GM12878 (cell line): ENCODE measurements at places on chromosomes 3 and 15.
A peak's percentile ranks its signal among the peaks of the same experiment; 100 is the strongest.

DNA sequence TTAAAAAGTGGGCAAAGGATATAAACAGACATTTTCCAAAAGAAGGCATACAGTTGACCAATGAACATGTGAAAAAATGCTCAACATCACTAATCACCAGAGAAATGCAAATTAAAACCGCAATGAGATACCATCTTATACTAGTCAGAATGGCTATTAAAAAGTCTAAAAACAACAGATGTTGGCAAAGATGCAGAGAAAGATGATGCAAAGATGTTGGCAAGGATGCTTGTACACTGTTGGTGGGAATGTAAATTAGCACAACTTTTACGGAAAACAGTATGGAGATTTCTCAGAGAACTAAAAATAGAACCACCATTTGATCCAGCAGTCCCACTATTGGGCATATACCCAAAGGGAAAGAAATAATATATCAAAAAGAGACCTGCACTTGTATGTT is 53.5 kb downstream of the TLNRD1 start:
- DNase-seq, result no peak
- H3K27ac ChIP-seq, result no peak overlapping the region
- H3K27me3 ChIP-seq, result no peaks in the 10 kb centered on the region
- peaks cover 13% of the 10 kb centered on the region for H3K4me1 ChIP-seq
- no peaks in the 10 kb centered on the region for H3K36me3 ChIP-seq

DNA sequence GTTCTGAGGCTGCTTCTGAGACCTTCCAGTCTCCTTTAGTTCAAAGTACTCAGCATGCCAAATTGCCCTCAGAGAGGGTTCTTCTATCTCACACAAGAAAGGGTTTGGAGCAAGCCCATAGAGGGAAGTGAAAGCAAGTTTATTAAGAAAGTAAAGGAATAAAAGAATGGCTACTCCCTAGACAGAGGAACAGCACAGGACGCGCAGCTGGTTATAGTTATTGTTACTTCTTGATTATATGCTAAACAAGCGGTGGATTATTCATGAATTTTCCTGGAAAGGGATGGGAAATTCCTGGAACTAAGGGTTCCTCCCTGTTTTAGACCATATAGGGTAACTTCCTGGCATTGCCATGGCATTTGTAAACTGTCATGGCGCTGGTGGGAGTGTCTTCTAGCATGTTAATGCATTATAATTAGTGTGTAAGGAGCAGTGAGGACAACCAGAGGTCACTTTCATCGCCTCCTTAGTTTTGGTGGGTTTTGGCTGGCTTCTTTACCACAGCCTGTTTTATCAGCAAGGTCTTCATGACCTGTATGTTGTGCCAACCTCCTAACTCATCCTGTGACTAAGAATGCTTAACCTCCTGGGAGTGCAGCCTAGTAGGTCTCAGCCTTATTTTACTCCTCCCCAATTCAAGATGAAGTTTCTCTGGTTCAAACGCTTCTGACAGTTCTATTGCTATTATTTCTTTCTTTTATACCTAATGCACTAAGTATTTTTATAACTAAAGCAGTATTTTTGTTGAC is 26.3 kb downstream of the SCN11A start:
- H3K27me3 ChIP-seq, result peaks cover 2% of the 10 kb centered on the region; the same call in 1 of the 2 replicates
- H3K36me3 ChIP-seq, result no peaks in the 10 kb centered on the region
- H3K4me1 ChIP-seq, result no peaks in the 10 kb centered on the region
- no peak overlapping the region for H3K4me3 ChIP-seq

- no peak for DNase-seq
- no peaks in the 10 kb centered on the region for H3K27me3 ChIP-seq
- no peak overlapping the region for H3K27ac ChIP-seq
- H3K4me1 ChIP-seq, result no peaks in the 10 kb centered on the region
- no peak overlapping the region for H3K4me3 ChIP-seq
Measured at GRCh38 chr15:37931321-37931720, 3.1 kb upstream of the TMCO5A start.

GRCh38 chr15:65979316-65979715 is 110.0 kb downstream of the RAB11A start:
- no peaks in the 10 kb centered on the region; the same call in 1 of the 2 replicates for H3K4me1 ChIP-seq
- no peak overlapping the region for H3K4me3 ChIP-seq
- no peak for DNase-seq

DNA sequence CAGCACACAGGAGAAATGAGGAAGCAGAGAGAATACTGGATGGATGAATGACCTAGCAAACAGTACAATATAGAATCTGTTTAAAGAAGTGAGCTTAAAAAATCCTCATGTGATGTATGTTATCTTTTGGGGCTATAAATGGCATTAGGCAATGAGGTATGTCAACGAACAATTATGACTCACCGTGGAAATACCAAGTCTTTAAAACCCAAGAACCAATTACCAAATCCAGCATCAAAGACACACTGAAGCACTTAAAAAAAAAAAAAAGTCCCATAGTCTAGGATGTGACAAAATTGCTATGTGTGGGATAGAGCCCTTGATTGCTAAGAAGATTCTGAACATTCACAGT is 36.3 kb upstream of the HERC1 start:
- DNase-seq, result no peak
- peaks cover 20% of the 10 kb centered on the region for H3K4me1 ChIP-seq
- H3K4me3 ChIP-seq, result no peak overlapping the region
- no peaks in the 10 kb centered on the region for H3K36me3 ChIP-seq
- peak overlapping the region; percentile 40 for H3K27ac ChIP-seq

DNA sequence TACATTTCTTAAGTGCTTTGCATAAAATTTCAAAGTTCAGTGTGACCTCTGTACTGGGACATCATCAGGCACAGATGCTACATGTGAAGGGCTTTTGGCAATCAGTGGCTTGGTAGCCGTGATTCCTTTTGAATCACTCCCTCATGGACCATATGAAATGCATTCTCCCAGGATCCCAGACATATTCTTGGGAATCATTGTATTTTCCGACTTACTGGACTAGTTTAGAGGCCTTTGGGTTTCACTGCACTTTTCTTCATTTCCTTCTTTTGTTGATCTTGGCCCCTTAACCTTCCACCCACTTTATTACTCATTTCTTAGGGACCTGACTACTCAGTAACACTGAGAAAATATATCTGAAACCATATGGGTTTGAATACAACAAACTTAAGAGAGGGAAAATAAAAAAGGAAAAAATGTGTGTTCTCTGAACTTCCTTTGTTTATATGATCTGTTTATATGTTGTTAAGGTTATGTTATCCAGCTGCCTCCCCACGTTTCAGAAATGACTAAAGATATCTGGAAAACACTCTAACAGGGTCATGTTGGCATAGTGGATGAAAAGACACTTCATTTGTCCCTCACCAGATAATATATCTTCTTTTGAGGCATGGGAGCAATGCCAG is 35.1 kb downstream of the HMG20A start:
- no peaks in the 10 kb centered on the region for H3K27me3 ChIP-seq
- no peak overlapping the region for H3K27ac ChIP-seq
- no peak for DNase-seq
- peaks cover 1% of the 10 kb centered on the region; the same call in 1 of the 2 replicates for H3K36me3 ChIP-seq

DNA sequence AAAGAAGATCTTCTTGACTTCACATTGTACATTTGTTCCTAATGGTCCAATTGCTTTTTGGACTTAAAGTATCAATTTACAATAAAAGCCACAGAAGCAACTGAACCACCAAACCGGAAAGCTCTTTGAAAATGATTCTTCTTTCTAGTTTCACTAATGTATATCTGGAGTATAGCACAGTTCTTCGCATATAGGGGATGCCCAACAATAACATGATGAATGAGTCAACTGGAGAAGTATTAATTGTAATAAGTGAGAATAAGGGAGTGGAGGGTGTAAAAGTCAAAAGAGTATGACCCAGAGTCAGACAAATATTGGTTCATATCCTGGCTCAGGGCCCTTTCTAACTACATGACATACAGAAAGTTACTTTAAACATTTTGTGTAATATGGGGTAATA is 425.2 kb downstream of the ZBTB20 start:
- DNase-seq, result no peak
- H3K4me3 ChIP-seq, result no peak overlapping the region
- H3K36me3 ChIP-seq, result no peaks in the 10 kb centered on the region
- H3K4me1 ChIP-seq, result no peaks in the 10 kb centered on the region
- H3K27me3 ChIP-seq, result no peaks in the 10 kb centered on the region
- no peak overlapping the region for H3K27ac ChIP-seq

DNA sequence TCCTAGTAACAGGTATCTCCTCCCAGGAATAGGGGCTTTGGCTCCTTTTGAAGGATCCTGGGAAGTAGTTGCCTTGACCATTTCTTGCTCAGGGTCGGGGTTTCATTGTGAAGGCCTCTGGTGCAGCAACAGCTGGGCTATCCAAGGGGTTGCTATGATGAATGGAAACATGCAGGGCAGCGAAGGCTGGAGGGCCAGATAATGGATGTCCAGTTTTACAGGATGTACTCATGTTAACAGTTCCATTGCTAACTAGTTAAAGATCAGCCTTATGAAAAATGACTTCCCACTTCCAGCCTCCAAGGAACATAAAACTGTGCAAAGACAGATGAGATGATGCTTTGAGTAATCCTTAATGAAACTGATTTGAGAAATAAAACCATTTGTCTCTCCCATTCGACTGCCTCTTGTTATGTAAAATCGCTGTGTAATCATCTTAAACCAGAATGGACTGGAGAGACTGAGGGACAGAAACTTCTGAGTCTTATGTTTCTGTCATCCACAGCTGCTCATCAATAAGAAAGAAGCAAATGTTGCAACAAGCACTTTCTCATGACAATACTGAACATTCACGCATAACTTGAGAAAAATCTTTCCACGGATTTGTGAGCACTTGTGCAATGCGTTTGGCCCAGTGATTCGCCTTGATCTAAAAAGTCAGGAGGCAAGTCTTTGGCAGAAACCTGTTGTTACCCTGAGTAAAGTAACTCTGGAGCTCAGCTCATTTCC is 473.5 kb upstream of the RGMA start:
- H3K36me3 ChIP-seq, result no peaks in the 10 kb centered on the region
- no peaks in the 10 kb centered on the region for H3K4me1 ChIP-seq
- no peak overlapping the region for H3K27ac ChIP-seq
- DNase-seq, result no peak
- no peak overlapping the region for H3K4me3 ChIP-seq

GRCh38 chr3:111989061-111989678 is 9.6 kb upstream of the TAGLN3 start:
- H3K36me3 ChIP-seq, result no peaks in the 10 kb centered on the region; the same call in 1 of the 2 replicates
- H3K4me1 ChIP-seq, result no peaks in the 10 kb centered on the region
- H3K27me3 ChIP-seq, result no peaks in the 10 kb centered on the region
- no peak overlapping the region for H3K27ac ChIP-seq

- H3K4me3 ChIP-seq, result no peak overlapping the region
- H3K36me3 ChIP-seq, result no peaks in the 10 kb centered on the region
- H3K27me3 ChIP-seq, result no peaks in the 10 kb centered on the region
- no peak overlapping the region for H3K27ac ChIP-seq
- H3K4me1 ChIP-seq, result no peaks in the 10 kb centered on the region
Measured at GRCh38 chr3:166191411-166191810, 354.2 kb upstream of the BCHE start.

DNA sequence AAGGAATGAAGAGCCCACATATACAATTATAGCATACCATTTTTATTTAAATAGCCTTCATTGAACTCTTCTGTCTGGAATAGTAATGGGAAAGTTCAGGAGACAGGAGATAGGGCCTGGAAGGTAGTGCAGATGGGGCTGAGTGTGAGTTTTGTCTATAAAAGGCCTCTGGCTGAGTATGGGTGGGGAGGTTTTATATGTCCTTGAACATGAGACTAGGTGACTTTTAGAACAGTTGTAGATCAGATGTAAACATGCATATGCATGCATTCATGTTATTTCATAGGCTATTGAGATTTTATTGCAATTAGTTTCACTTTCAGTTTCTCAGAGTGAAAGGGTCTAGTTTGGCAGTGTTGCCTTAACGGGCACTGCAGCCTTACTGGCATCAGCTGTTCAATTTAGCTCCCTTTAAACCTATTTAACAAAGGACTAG is 27.1 kb downstream of the CGGBP1 start:
- H3K27ac ChIP-seq, result peak overlapping the region; percentile 27; the same call in 1 of the 2 replicates
- no peaks in the 10 kb centered on the region for H3K27me3 ChIP-seq
- DNase-seq, result peak; percentile 26
- peak overlapping the region; percentile 52 for H3K4me3 ChIP-seq
- no peaks in the 10 kb centered on the region for H3K4me1 ChIP-seq

GRCh38 chr3:133295944-133296917 is 103.6 kb upstream of the BFSP2 start:
- H3K27me3 ChIP-seq, result no peaks in the 10 kb centered on the region; the same call in 1 of the 2 replicates
- no peaks in the 10 kb centered on the region; the same call in 1 of the 2 replicates for H3K4me1 ChIP-seq
- DNase-seq, result no peak
- H3K4me3 ChIP-seq, result no peak overlapping the region

- H3K27me3 ChIP-seq, result no peaks in the 10 kb centered on the region
- no peak overlapping the region for H3K4me3 ChIP-seq
- H3K27ac ChIP-seq, result no peak overlapping the region
Measured at GRCh38 chr3:80097674-80098073, 329.9 kb upstream of the ROBO1 start.

DNA sequence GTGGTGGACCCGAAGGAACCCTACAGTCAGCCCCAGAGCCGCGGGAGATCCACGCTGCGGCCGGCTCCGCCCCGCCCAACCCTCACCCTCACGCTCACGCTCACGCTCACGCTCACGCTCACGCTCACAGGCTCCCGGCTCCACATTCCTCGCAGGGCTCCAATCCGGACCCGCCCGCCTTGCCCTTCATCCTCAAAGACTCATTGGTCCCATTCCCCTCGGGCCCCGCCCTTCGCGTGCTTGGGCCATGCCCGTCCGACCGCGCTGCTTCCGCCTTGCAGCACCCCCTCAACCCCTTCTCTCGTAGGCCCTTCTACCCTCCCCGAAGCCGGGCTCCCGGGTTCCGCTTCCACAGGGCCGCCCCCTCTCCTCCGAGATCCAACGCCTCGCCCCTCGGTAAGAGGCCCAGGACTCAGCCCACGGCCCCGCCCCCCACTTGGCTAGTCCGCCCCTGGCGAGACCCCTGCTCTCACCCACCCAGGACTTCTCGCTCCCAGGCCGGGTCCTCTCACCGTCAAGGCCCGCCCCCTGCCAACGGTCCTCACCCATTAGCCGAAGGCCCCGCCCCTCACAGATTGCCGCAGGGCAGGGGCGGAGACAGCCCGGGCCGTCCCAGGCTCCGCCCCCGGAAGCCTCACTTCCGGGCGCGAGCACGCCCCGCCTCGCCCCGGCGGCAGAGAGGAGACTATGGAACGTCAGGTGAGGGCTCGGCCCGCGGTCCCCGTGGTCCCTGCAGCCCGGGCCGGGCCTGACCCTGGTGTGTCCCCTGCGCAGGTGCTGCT is at the start of gene APEH:
Gene APEH (plus strand): TSS at position 637 of the 782 bp plus-strand sequence. CDS start 51 bp downstream, at position 688.
- H3K4me3 ChIP-seq, result peak within 1 kb of the TSS; percentile 94
- H3K27ac ChIP-seq, result peak within 1 kb of the TSS; percentile 86
- DNase-seq, result peak; percentile 95
- peaks cover 11% of the 10 kb centered on the region for H3K36me3 ChIP-seq
- H3K4me1 ChIP-seq, result peaks cover 10% of the 10 kb centered on the region

GRCh38 chr15:41915255-41915994 is 21.6 kb upstream of the SPTBN5 start:
- no peak overlapping the region for H3K4me3 ChIP-seq
- no peak for DNase-seq
- peaks cover 31% of the 10 kb centered on the region for H3K36me3 ChIP-seq
- H3K27me3 ChIP-seq, result no peaks in the 10 kb centered on the region
- H3K27ac ChIP-seq, result no peak overlapping the region
- peaks cover 5% of the 10 kb centered on the region for H3K4me1 ChIP-seq

GRCh38 chr15:60128000-60128376 is 123.9 kb downstream of the FOXB1 start:
- no peaks in the 10 kb centered on the region for H3K27me3 ChIP-seq
- H3K4me1 ChIP-seq, result peaks cover 23% of the 10 kb centered on the region
- no peaks in the 10 kb centered on the region for H3K36me3 ChIP-seq
- H3K4me3 ChIP-seq, result peak overlapping the region; percentile 66
